ENCODE measurements at places on chromosomes 13 and 19. TPM values are rescaled to one million over a fixed set of nuclear protein-coding genes. Genes with fewer than 3 reads are reported as not detected.
A peak's percentile ranks its signal among the peaks of the same experiment; 100 is the strongest.

DNA sequence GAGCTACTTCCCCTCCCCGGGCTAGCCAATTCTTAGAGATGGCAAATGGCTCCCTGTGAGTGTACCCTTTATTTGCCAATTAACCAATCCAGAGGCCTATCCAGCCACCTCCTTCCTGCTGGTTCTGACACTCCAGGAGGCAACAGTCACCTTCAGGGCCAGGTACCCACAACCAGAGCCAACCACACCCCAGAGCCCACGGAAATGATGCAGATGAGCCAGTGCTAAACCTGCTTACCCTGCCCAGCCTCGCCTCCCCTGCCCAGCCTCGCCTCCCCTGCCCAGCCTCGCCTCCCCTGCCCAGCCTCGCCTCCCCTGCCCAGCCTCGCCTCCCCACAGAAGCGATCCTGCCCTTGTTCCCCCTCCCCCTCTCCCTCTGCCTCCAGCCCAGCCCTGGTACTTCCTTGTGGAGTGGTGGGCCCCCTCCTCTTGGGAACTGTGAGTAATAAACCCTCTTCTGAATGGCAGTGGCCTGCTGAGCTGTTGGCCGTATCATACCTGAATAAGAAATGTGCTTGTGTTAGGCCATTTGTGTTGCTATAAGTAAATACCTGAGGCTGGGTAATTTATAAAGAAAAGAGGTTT, 173.8 kb upstream of the RNF113B start:
- DNase-seq: no peak

The KLK8 gene
- total RNA-seq: not detected

GRCh38 chr19:1624458-1624857, 19.2 kb upstream of the UQCR11 start:
- peak; percentile 89 for DNase-seq

The SRRM5 gene
- total RNA-seq: 0.05 TPM

DNA sequence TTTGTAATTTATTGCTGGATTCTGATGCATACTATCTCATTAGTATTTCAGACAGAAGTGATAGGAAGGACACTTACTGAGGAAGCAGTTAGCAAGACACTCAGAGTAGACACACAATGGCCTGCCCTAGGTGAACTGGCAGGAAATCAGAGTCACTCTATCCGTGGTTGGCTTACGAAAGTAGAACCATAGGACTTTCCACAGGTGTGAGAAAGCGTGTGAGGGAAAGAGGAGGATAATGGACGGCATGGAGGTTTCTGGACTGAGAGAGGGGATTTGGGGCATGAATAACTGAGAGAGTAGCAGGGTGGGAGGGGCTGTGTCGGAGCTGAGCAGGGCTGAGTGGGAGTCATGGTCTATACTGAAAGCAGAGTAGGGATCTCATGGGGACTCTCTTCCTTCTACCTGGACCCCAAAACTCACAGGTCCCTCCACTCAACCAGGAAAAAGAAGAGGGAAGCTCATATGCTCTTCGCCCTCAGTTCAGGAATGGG, 18.7 kb upstream of the EID2 start:
- no peak for DNase-seq

GRCh38 chr19:5477451-5478215, 22.4 kb downstream of the ZNRF4 start:
- no peak for DNase-seq

- DNase-seq: peak; percentile 41
Measured at GRCh38 chr19:46861691-46862502, 1.1 kb downstream of the ARHGAP35 start.

The STK24 gene
- 40.8 TPM for total RNA-seq

GRCh38 chr19:33000510-33000909, 28.5 kb downstream of the FAAP24 start:
- no peak for DNase-seq

DNA sequence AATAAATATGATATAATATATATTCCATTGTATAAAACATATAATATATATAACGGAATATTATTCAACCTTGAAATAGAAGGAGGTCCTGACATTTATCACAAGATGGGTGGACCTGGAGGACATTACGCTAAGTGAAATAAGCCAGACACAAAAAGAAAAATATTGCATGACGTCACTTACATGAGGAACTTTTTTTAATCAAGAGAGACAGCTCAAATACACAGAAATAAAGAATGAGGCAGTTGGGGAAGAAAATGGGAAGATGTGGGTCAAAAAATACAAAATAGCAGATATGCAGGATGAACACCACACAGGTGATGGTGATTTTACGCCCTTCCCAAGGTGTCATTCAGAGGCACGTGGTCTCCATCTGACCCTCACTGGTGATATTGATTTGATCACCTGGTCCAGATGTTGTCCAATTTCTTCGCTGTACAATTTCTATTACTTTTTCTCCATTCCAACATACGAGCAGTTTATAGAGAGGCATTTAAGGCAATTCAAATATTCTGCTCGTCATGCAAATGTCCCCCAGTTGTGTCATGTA, 513 bp upstream of the ZNF317 start:
- DNase-seq: no peak

DNA sequence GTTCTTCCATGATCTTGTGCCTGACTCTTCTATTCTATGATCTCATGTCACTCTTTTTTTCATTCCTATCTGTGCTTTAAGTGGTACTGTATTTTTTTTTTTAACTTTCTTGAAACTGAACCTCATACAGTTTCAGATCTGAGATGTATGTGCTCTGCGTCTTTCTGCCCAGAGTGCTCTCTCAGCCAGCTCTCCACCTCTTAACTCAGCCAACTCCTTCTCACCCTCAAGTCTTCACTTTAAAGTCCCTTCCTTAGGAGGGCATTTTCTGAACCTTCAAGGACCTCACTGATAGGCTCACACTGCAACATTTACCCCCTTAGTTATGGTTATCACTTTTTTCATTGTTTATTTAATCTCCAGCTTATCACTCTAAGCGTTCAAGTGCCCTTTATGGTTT, 158.7 kb downstream of the IRS2 start:
- no peak for DNase-seq

DNA sequence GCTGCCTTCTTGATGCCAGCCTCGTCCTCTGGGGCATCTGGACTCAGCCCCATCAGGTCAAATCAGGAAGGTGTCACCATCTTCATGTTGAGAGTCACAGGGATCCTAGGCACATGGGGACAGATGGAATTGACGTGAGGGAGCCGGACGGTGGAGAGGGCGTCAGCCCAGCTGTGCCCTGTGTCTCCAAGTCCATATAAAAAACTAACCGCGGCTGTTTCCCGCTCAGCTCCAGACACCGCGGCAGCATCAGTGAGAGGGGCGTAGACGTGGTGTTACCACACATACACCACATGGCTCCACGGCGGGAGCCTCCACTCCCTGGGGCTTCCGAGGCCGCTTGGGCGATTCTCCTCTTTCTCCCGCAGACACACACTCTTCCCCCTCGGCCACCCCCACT, 5.6 kb upstream of the PRR36 start:
- DNase-seq: no peak

The ADGRE3 gene
- total RNA-seq: not detected

DNA sequence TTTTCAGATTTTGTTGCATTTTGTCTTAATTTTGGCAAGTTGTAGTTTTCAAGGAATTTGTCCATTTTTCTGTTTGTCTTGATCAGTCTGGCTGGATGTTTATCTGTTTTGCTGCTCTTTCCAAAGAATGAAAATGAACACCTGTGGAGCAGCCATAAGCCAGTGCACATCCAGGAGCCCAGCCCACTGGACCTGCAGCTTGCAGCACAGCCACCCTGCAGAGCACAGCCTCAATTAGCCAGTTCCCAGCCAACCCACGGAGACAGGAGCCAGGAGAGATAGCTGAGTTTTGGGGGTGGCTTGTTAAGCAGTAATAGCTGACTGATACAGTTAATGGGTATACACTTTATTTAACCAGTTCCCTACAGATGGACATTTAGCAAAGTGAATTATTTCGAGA, 38.0 kb upstream of the URI1 start:
- no peak for DNase-seq

The ZNF543 gene
- total RNA-seq: 15.1 TPM
